ENCODE measurements at places on chromosomes 7 and 10.

DNA sequence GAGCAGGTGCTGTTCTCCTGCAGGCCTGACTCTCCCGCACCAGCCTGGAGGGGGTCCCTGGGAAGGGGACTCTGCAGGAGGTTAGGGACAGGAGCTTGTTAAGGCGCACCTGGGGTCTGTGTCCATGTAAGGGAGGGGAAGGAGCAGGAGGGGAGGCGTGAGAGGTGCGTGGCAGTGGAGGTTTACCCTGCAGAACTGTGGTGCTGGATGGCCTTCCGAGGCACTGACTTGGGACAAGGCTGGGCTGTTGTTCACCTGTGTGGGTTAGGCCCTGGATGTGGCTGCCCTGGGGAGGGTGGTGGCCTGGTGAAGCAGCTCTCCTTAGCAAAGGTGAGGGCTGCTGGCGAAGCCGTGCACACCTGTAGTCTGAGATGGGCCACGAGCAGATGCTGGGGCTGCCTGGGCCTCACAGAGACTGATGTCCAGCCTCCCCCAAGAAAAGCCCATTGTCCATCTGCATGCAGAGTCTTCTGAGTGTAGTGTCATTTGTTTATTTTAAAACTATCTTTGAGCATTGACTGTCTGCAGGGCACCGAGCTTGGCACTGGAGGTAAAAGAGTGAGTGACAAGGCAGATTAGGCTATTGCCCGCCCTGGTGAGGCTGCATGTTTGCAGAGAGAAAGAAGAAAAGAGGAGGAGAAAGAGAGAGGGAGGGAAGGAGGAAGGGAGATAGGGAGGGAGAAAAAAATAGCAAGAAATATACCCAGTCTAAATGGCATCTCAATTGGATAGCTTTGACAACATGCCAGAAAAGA, 225.3 kb downstream of the GLRX3 start:
- no peak for DNase-seq

GRCh38 chr10:49613165-49613881, 514 bp upstream of the CHAT start:
- no peak for DNase-seq

- peak; percentile 20 for DNase-seq
These were observed 368.1 kb downstream of the MDFIC start for GRCh38 chr7:115289971-115290370.

DNA sequence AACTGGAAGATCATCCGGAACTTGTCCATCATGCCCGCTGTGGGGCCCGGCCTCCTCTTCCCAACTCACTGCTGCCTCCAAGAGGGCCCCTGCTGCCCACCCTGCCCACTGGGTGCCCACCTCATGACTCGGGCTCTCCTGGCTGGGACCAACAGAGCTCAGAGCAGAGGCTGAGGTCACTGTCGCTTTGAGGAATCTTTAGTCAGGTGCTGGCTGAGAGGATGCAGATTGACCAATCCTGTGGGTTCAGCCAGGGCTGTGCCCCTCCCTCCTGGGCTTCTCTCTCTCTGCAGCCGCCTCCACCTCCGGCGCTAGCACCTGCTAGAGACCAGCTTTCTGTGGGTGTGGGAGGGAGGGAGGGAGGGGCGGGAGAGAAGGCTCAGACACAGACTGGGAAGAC, at the start of gene CALHM1:
Gene CALHM1 (minus strand): TSS at position 181 of the 400 bp plus-strand sequence. CDS start 149 bp downstream, at position 32.
- no peak for DNase-seq

GRCh38 chr7:43756368-43757072, 2.0 kb upstream of the BLVRA start:
- DNase-seq = peak; percentile 77

GRCh38 chr7:46452561-46453135, 531.6 kb upstream of the IGFBP3 start:
- no peak for DNase-seq

- DNase-seq = peak; percentile 56
These were observed 581.4 kb downstream of the TNS3 start for GRCh38 chr7:47000561-47000960.

DNA sequence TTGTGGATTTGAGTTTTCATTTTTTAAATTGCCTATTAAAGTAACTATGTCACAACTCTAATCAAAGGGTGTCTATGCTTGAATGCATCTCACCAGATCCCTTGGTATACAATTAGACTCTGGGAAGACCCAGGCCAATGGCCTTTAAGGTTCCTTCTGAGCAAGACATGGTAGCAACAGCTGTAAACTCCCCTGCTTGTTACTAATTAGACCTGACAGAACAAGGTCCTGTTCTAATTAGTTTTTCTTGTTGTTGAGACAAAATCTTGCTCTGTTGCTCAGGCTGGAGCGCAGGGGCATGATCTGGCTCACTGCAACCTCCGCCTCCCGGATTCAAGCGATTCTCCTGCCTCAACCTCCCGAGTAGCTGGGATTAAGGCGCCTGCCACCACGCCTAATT, 2.9 kb downstream of the MYH16 start:
- no peak for DNase-seq

GRCh38 chr7:81616951-81617350, 152.9 kb downstream of the HGF start:
- peak; percentile 77 for DNase-seq

- DNase-seq = no peak
These were observed 320.7 kb downstream of the CDC14C start for GRCh38 chr7:49245062-49245461.

GRCh38 chr7:30911133-30911532, 520 bp upstream of the AQP1 start:
- no peak for DNase-seq

DNA sequence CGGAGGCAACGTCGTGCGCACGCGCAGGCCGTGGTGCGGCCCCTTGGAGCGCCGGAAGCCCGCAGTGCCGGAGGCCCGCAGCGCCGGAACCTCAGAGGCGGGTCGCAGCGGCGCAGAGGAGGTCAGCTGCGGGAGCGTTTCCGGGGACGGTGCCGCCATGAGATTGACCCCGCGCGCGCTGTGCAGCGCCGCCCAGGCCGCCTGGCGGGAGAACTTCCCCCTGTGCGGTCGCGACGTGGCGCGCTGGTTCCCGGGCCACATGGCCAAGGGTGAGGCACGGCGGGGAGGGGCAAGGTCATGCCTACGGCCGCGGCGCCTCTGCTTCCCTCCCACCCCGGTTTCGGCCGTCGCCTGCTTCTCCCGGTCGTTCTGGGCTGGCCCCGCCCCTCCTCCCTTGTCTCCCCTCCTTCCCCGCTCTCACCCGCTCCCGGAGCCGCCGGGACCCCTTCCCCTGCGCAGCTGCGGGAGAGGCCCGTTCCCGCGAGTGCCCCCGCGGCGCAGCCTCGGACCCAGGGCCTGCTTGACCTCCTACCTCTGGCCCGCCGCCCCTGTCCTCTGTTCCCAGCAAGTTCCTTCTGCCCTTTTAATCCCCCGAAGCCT, at the start of gene MTG1:
Gene MTG1 (plus strand): TSS at position 94 of the 600 bp plus-strand sequence. CDS start 64 bp downstream, at position 158.
- DNase-seq = peak; percentile 90

GRCh38 chr10:88337134-88337533, 246.0 kb downstream of the RNLS start:
- DNase-seq = no peak

GRCh38 chr10:119503821-119504220, 38.7 kb downstream of the RGS10 start:
- DNase-seq = no peak

- DNase-seq = no peak
These were observed 44.7 kb upstream of the CDK6 start for GRCh38 chr7:92881091-92881485.

DNA sequence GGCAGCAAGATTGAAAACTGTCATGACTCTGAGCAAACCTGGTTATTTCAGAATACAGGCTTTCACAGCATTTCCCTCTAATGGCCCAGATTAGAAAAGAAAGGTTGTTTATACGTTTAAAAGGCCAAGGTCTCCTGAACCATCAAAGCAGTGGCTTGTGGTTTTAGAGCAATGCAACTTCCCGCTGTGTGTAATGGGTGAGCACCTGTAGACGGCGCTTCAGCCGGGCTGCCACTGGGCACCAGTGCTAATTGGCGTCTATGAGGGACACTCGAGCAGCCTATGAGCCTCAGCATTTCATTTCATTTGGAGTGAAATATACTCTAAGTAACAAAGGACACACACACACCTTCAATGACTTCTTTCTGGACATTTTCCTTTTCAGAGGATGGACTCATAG, 671.0 kb upstream of the FZD8 start:
- no peak for DNase-seq

DNA sequence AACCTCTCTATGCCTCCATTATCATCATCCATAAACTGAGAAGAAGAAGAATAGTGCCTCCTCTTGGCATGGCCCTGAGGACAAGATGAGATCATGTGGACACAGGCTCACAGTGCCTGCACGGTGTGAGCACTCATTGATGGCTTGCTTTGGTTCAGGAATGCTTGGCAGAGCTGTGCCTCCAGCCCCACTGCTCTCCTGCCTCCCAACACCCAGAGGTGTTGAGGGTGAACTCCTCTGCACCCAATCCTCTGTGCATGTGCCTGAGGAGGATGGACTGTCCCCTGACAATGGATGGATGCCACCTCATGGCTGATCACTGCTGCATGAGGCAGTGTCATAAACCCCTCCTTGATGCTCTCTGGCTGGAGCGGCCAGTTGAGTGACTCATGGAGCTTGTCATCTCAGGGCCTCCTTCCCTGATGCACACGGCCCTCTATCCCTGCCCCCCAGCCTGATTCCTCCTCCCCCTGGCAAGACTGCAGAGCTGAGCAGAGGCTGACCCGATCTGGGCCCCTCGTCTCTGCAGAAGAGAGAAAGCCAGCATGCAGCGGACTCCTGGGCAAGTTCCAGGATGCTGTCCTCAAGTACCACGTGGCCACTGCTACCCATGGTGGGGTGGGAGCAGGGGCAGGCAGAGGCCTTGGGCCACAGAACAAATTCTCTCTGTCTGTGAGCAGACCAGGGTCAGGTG, 136.3 kb downstream of the KCNMA1 start:
- DNase-seq = peak; percentile 81

DNA sequence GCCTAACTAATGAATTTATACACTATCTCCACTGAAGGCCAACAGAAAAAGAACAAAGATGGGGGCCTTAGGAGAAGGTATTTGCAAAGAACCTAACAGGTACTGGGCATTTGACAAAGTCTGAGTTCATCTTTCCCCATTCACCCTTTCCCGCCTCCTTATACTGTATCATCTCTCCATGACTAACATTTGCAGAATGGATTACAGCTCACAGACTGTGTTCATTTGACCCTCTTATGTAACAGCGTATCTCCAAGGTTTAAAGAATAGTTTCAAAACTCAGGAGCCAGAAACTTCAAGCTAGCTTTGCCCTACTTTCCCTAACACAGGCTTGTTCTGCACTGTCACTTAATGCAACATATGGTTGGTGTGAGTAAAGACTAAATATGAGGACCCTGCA, 238.7 kb upstream of the CELF2 start:
- peak; percentile 48 for DNase-seq

DNA sequence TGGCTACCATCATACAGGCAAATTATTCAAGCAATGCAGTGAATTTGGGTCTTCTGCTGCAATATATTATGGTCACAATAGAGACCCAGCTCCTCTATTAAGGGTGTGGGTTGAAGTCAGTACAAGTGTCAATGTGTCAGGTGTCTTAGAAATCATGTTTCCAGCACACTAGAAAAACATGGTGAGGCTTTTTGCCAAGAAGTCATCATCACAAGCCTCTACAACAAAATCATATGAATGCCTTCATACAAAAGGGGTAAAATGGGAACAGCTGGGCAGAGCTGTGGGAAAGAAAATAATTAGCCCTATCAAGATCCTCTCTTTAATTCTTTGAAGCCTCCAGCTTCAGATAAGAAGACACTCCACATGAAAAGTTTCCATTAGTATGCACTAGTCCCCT, 37.2 kb downstream of the FAM13C start:
- no peak for DNase-seq

DNA sequence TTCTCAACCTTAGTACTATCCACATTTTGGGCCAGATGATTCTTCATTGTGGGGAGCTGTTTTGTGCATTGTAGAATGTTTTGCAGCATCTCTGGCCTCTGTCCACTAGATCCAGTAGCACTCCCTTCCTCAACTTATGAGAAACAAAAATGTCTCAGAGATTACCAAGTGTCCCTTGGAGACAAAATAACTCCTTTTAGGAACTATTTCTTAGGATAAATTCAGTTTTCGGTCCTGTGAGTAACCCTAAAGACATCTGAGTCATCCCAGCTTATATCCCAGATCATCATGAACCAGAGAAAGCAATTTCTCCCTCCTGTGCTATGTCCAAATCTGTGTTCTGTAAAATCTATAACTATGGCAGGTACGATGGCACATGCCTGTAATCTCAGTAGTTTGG, 266.6 kb upstream of the PHYHIPL start:
- DNase-seq = no peak

- DNase-seq = peak; percentile 64
These were observed 69.9 kb downstream of the TMEM106B start for GRCh38 chr7:12281038-12281437.

DNA sequence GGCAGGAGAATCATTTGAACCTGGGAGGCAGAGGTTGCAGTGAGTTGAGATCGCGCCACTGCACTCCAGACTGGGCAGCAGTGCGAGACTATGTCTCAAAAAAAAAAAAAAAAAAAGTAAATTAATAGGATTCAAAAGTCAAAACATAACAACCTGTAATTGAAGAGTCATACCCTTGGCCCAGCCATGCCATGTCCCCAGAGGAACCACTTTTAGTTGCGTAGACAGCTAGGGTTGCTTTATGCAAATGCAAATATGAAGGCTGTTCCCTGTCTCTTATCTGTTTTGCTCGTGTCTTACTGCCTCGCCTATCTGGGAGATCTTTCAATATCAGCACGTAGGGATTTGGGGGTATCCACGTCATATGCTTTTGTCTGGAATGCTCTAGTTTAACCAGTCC, 73.1 kb downstream of the PRKAG2 start:
- no peak for DNase-seq

- DNase-seq = peak; percentile 75
These were observed 45.9 kb upstream of the KLF6 start for GRCh38 chr10:3830946-3831345.

GRCh38 chr7:151825721-151826120, 51.2 kb downstream of the PRKAG2 start:
- no peak for DNase-seq

- DNase-seq = no peak
These were observed 153.8 kb downstream of the NRF1 start for GRCh38 chr7:129765352-129765751.

DNA sequence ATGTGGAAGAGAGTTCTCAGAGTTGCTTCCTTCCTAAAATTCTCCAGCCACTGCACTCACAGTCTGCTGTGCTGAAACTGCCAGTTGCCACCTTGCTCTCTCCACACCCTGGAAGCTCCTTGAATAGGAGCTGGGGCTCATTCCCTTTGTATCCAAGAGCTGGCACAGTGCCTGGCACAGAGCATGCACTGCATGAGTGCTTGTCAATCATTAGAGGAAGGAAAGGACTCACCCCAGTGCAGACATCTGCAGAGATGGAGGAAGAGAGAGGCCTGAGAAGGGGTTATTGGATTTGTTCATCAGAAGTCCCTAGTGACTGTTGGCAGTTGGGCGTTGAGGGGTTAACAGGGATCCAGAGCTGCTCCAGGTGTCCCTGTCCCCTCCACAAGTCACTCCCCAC, 41.7 kb upstream of the DUSP5 start:
- no peak for DNase-seq

Measured in iris pigment epithelial cell (primary cell).